Uterus (tissue), 4 donors: ENCODE measurements at places on chromosomes 3 and 15. TPM values are rescaled to one million over a fixed set of nuclear protein-coding genes. Genes with fewer than 3 reads are reported as not detected.

GRCh38 chr3:150327678-150328653 lies 80.1 kb upstream of the TSC22D2 start:
- no peak overlapping the region for H3K27ac ChIP-seq
- H3K36me3 ChIP-seq = no peaks in the 10 kb centered on the region
- no peaks in the 10 kb centered on the region for H3K27me3 ChIP-seq
- H3K4me1 ChIP-seq = no peaks in the 10 kb centered on the region

GRCh38 chr3:37852097-37852496 lies 9.6 kb upstream of the CTDSPL start:
- no peak overlapping the region for H3K4me3 ChIP-seq
- H3K27me3 ChIP-seq = no peaks in the 10 kb centered on the region
- H3K27ac ChIP-seq = no peak overlapping the region
- H3K36me3 ChIP-seq = no peaks in the 10 kb centered on the region

- DNase-seq = no peak
- H3K4me3 ChIP-seq = no peak overlapping the region
- H3K27ac ChIP-seq = no peak overlapping the region
Measured at GRCh38 chr3:31197941-31198340, 303.5 kb upstream of the GADL1 start.

DNA sequence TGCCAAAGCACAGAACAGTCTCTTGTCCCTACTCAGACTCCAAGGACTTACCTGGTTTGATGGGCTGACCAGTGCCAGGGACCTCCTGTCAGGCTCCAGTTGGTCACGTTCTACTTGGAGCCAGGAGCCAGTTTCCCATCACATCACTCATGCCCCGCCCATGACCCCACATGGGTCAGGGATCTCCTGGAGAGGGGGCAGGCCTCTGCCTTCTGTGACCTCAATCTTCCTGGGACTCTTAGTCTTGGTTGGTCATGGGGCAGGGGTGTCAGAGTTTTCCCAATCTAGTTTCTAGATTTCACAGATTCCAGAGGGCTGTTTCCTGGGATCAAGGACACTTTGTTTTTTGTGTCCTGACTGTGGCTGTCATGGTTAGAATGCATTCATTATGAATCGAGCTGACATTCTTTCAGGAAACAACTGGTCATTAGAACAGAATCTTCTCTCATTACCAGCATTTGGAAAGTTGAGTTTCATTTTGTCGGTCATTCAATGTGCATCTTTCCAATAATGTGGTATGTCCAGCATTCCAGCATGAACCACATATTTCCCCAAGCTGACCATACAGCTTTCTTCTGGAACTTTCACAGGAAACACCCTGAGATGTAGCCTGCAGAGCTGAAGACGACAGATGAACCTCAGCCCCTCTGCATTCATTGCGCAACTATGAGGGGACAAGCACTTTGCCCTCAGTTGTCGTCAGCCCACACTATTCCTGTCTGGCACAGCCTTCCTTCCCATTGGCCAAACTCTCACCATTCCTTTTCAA lies 19.8 kb downstream of the CYP19A1 start:
- no peak overlapping the region for H3K4me3 ChIP-seq
- H3K27me3 ChIP-seq = no peaks in the 10 kb centered on the region
- no peaks in the 10 kb centered on the region for H3K4me1 ChIP-seq
- no peak overlapping the region for H3K27ac ChIP-seq
- no peaks in the 10 kb centered on the region for H3K36me3 ChIP-seq
- no peak for DNase-seq

DNA sequence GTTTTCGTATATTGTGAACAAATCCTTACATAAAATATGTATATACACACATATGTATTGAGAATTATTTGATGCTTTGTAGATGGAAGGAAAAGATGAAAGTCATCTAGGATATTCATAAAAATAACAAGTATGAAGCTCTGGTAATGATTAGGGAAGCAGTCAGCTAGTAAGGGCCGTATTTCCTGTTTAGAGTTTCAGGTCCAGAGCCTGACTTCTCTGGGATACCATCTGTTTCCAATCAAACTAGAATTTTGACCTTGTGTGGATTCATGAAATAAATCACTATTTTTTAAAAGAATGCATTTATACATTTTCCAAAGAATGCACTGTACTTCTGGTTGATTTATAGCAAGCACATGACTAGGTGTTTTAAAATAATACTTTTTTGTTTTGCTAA lies 156.1 kb upstream of the CGNL1 start:
- H3K27ac ChIP-seq = peak overlapping the region; percentile 28
- no peaks in the 10 kb centered on the region for H3K27me3 ChIP-seq
- no peaks in the 10 kb centered on the region for H3K36me3 ChIP-seq
- no peak for DNase-seq
- H3K4me3 ChIP-seq = no peak overlapping the region

- no peaks in the 10 kb centered on the region for H3K36me3 ChIP-seq
- H3K4me1 ChIP-seq = no peaks in the 10 kb centered on the region
- DNase-seq = no peak
Measured at GRCh38 chr3:43727930-43728329, 37.2 kb downstream of the ABHD5 start.

DNA sequence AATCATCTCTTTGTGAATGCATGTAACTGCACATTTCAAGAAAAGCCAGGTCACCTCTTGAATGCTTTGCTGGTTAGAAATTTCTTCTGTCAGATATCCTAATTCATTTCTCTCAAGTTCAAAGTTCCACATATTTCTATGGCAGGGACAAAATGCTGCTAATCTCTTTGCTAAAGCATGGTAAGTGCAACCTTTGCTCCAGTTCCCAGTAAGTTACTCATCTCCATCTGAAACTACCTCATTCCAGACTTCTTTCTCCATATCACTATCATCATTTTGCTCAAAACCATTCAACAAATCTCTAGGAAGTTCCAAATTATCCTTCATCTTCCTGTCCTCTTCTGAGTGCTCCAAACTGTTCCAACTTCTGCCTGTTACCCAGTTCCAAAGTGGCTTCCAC lies 230.6 kb downstream of the ZMAT3 start:
- DNase-seq = no peak
- H3K4me3 ChIP-seq = no peak overlapping the region
- H3K36me3 ChIP-seq = no peaks in the 10 kb centered on the region
- H3K27ac ChIP-seq = no peak overlapping the region

GRCh38 chr3:31817411-31817966 lies 163.6 kb downstream of the OSBPL10 start:
- no peaks in the 10 kb centered on the region for H3K27me3 ChIP-seq
- H3K36me3 ChIP-seq = no peaks in the 10 kb centered on the region
- no peak overlapping the region for H3K4me3 ChIP-seq
- H3K4me1 ChIP-seq = no peaks in the 10 kb centered on the region
- H3K27ac ChIP-seq = no peak overlapping the region
- no peak for DNase-seq

DNA sequence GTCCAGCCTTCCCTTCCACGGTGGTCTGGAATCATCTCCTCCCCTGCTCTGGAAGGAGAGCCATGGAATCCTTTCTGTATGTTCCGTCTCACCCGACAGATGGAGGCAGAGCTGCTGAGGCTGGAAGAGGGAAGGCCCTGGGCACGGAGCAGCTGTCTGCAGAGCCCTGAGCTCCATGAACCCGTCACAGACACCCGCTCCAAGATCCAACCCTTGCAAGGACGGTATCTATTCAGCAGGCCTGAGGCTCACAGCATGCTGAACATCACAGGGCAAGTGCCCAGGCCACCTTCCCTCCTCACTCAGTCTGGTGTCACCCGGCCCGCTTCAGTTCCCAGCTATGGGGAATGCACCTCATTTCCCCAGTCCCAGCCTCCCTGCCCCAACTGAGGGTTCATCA lies 103.9 kb downstream of the LRIG1 start:
- no peaks in the 10 kb centered on the region for H3K27me3 ChIP-seq
- H3K27ac ChIP-seq = no peak overlapping the region
- peaks cover 10% of the 10 kb centered on the region for H3K4me1 ChIP-seq
- H3K4me3 ChIP-seq = no peak overlapping the region

DNA sequence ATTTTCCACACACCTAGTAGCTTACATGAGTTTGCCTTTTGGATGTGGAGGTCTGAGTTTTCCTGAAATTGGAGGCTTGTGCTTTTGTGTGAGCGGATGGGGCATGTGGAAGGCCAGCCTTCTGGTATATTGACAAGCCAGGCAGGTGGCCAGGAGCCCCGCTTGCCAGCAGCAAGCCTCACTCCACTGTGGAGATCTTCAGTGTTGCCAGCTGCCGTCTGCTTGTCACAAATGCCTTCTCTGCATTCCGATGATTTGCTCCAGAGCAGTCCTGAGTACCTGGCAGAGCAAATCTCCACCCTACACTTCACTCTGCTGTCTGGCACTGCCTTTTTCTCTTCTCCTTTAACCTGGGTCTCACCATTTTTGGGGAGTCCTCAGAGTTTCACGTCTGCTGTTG lies 29.1 kb upstream of the CHST2 start:
- H3K27me3 ChIP-seq = no peaks in the 10 kb centered on the region
- no peak overlapping the region for H3K4me3 ChIP-seq
- DNase-seq = no peak

- peak; percentile 29 for DNase-seq
- no peaks in the 10 kb centered on the region for H3K4me1 ChIP-seq
- no peak overlapping the region for H3K4me3 ChIP-seq
- no peaks in the 10 kb centered on the region for H3K36me3 ChIP-seq
- H3K27ac ChIP-seq = peak overlapping the region; percentile 16
- H3K27me3 ChIP-seq = no peaks in the 10 kb centered on the region
Measured at GRCh38 chr3:190269101-190269500, 53.1 kb downstream of the CLDN1 start.

DNA sequence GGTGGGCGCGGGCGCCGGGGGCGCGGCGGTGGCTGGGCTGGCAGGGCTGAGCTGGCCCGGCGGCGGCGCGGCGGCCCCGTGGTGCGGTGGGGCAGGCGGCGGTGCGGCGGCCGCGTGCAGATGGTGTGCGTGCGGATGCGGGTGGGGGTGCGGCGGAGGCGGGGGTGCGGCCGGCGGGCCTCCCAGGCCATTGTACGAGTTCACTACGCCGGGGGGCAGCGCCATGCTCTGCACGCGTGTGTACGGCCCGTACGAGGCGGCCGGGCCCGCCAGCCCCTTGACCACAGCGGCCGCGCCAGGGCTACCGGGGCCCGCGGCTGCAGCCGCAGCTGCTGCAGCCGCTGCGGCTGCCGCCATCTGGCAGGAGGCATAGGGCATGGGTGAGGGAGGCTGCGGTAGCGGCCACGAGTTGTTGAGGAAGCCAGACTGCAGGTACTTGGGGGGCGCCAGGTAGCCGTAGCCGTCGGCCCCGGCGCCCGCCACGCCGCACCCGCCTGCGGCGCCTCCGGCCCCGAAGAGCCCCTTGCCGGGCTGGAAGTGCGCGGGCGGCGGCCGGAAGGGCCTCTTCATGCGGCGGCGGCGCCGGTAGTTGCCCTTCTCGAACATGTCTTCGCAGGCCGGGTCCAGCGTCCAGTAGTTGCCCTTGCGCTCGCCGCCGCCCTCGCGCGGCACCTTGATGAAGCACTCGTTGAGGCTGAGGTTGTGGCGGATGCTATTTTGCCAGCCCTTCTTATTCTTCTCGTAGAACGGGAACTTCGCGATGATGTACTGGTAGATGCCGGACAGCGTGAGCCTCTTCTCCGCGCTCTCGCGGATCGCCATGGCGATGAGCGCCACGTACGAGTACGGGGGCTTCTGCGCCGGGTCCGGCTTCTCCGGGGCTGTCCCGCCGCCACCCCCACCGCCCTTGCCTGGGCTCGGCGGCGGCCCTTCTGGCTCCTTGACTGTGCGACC lies 951 bp downstream of the FOXL2 start:
- DNase-seq = no peak
- peaks cover 18% of the 10 kb centered on the region for H3K4me1 ChIP-seq
- H3K36me3 ChIP-seq = no peaks in the 10 kb centered on the region
- peak overlapping the region; percentile 75 for H3K4me3 ChIP-seq

- no peaks in the 10 kb centered on the region for H3K27me3 ChIP-seq
- H3K27ac ChIP-seq = no peak overlapping the region
- no peak for DNase-seq
- H3K36me3 ChIP-seq = no peaks in the 10 kb centered on the region
- no peak overlapping the region for H3K4me3 ChIP-seq
- H3K4me1 ChIP-seq = no peaks in the 10 kb centered on the region
Measured at GRCh38 chr3:96831175-96831574, 16.8 kb downstream of the EPHA6 start.

DNA sequence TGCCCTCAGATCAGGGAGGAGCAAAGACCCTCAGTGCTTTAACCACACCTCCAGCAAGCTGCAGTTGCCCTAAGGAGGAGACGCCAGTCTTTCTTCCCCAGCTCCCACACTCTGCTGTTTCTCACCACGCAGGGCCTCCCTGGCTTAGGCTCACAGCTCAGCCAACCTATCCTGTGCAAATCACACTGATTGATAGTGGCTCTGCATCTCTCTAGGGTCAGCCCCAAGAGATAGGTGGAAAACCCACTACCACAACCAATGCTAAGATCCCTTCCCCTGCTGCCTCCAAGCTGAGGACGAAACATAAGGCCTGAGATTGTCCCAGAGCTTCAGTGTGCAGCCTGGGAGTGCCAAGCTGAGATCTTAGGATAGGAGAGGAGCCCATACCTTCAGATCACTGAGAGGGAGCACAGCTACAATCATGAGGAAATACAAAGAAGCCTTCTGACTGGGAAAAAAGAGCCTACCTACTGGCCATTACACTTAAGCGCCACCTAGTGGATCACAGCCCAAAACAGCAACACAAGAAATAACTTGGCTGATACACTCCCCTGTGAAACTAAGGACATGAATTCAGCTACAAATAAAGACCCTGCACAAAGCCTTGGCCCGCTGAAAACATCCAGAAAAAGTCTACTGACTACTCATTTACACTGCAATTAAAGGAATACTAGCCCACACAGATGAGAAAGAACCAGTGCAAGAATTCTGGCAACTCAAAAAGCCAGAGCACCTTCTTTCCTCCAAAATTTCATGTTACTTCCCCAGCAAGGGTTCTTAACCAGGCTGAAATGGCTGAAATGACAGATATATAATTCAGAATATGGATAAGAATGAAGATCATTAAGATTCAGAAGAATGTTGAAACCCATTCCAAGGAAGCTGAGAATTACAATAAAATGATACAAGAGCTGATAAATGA lies 271.5 kb upstream of the DCBLD2 start:
- H3K27me3 ChIP-seq = no peaks in the 10 kb centered on the region
- no peaks in the 10 kb centered on the region for H3K4me1 ChIP-seq
- H3K4me3 ChIP-seq = no peak overlapping the region
- DNase-seq = no peak
- no peak overlapping the region for H3K27ac ChIP-seq
- no peaks in the 10 kb centered on the region for H3K36me3 ChIP-seq

- no peak for DNase-seq
- H3K4me3 ChIP-seq = no peak overlapping the region
- H3K4me1 ChIP-seq = no peaks in the 10 kb centered on the region
- no peaks in the 10 kb centered on the region for H3K27me3 ChIP-seq
- no peaks in the 10 kb centered on the region for H3K36me3 ChIP-seq
Measured at GRCh38 chr3:161217496-161217895, 3.6 kb upstream of the NMD3 start.

CPA3 gene
- 36.6 TPM for total RNA-seq

PRTG gene
- total RNA-seq = 4.1 TPM

KIF15 gene
- 0.82 TPM for total RNA-seq

PP2D1 gene
- not detected for total RNA-seq

CAPN3 gene
- 12.8 TPM for total RNA-seq

RLBP1 gene
- total RNA-seq = not detected

ITIH3 gene
- total RNA-seq = 0.48 TPM

PLSCR5 gene
- total RNA-seq = not detected

TMEM87A gene
- 62.4 TPM for total RNA-seq

MEGF11 gene
- total RNA-seq = not detected

NOP10 gene
- total RNA-seq = 66.7 TPM
